IMR-90 (cell line): ENCODE measurements at places on chromosomes 6 and 20.

DNA sequence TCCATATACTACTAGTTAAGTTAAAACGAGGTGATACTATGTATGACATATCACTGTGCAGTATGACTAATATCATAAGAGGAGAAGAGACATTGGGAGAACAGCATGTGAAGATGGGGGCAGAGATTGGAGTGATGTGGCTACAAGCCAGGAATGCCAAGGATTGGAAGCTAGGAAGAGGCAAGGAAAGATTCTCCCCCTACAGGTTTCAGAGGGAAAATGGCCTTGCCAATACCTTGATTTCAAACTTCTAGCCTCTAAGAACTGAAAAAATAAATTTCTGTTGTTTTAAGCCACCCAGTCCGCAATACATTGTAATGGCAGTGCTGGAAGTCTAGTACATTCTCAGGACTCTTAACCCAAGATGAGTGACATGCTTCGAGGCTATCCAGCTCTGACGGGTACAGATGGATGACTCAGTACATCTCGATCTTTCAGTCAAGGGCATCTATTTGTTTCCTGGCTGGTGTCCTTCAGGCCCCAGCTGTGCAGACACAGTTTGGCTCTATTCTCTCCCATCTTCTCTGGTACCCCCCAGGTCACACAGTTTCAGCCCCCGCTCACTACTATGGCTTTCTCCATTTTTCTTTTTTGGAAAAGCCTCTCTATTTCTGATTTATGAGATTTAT, 55.5 kb upstream of the THEMIS start:
- no peak for DNase-seq

DNA sequence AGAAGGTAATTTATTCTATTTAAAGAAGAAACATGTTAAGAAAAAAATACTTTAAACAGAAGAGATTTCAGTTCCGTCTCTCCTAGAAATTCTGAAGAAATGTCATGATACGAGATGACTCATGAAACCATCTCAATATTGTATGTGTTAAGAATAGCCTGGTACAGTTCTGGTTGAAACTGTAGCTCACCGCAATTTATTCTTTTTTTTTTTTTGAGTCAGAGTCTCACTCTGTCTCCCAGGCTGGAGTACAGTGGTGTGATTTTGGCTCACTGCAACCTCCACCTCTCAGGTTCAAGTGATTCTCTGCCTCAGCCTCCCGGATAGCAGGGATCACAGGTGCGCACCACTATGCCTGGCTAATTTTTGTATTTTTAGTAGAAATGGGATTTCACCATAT, 103.3 kb downstream of the ARHGAP18 start:
- peak; percentile 75 for DNase-seq

- DNase-seq = no peak
These were observed 14.1 kb upstream of the RPN2 start for GRCh38 chr20:37165031-37165430.

DNA sequence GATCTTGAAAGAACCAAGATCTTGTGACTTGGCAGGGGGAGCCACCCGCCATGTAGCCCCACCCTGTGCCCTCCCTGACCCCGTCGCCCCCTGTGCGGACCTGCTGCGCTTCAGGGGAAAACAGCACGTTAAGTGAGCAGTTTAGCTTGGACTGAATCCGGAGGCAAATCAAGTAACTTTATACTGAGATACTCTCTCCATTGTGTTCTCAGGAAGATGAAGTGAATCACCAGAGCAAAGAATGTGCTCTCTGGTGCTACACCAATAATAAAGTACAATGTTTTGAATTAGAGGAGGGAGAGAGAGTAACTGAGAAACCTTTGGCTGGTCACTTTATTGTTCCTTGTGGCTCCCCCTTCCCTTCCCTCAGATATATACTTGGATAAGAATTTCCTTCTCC, 83.4 kb downstream of the TXNDC5 start:
- DNase-seq = peak; percentile 36

DNA sequence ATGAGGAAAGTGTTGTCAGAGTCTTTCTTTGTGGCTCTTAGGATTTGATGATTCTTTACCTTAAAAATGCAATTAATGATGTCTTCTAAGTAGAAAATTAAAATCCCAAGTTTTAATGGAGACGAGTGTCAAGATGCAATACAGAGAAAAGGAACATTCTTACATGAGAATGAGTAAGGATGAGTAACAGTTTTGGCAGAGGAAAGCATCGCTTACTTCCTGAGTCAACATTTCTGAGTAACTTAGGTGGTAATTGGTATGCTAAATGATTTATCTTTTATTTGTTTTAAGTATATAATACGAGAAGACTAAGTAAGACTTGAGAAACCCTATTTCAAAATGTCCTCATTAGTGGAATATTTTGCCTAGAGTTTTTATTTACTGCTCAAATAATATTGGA, 101.3 kb downstream of the RTN4IP1 start:
- DNase-seq = peak; percentile 98

DNA sequence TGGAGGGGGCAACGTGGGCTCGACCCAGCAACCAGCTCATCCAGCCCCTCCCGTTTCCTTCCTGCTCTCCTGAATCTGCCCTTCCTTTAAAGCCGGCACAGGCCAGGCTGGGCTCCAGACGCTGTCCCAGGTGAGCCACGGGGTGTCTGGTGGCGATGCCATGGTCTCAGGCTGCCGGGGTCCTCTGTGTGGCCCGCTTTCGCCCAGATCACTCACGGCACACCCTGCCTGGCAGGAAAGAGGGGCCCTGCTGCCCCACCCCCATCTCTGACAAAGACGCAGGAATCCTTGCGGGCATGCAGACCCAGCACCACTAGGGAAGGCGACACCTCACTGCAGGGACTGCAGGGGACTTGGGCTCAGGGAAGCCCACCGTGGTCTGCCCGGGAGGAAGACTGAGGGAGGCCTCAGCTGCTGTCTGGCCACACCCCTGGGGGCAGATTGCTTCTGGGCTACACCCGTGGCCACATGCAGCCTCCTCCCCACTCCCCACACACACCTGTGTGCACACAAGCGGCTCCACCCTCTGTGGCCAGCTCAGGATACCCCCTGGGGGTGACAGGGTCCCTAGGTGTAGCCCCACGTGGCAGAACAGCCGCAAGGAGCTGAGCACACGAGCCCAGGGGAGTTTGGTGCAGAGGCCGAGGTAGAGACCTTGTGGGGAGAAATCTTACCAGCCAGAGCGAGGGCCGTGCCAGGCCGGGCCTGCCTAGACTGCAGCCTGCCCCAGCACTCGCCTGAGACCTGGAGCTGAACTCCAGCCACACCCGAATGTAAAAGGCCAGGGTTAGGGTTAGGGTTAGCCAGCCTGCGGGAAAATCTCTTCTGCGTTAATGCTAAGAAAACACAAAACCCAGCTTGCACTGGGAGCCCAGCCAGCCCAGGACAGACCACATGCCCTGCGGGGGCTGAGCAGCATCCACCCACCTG, 104.6 kb downstream of the DLL1 start:
- no peak for DNase-seq

GRCh38 chr20:63655249-63655648, 2.0 kb upstream of the STMN3 start:
- DNase-seq = no peak

DNA sequence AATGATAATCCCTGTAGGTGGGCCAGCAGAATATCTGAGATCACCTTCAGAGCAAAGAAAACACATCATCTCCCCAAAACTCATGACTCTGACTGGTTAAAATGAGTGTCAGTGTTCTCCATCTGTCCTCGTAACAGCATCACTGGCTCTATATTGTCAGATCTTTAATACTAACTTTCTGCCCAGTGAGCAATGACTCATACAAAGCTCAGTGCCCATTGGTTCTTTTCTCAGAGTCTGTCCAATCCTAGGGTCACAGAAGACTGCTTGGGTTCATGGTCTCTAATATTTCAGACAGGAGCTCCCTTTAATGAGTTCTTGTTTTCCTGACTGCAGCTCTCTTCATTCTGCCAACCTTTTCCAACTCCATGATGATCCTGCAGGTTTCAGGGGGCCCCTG, 36.4 kb downstream of the HLA-DPB1 start:
- peak; percentile 55 for DNase-seq

DNA sequence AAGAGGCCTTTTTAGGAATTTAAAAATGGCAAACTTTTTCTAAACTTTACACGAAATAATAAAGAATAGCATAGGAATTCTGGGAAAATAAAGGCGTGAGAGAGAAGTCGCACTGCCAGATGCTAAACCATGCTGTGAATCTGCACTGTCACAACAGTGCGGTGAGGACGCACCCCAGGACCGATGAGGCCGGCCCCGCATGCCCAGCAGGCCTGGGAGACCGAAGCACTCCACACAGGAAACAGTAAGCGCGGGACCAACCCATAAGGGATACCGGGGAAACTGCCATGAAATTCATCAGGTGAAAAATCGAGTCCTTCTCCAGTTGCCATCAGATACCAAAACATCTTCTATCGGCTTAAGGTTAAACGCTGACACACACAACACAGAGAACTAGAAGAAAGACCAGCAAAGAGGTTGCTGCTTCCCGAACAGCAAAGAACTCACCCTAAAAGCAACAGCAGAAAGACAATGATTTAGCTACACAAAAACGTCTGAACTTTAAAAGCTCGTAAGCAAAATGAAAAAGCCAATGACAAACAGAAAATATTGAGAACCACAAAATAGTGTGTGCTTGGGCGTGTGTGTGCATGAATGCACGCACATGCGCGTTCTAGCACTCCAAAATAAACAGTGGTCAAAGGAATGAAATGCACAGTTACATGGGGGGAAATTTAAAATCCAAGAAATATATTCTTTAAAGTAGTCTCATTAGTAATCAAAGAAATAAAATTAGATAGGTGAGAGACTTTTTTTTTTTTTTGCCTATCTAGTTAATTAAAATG, 15.4 kb downstream of the RAMACL start:
- no peak for DNase-seq
